ENCODE measurements at places on chromosomes 2 and 18.
A peak's percentile ranks its signal among the peaks of the same experiment; 100 is the strongest.

DNA sequence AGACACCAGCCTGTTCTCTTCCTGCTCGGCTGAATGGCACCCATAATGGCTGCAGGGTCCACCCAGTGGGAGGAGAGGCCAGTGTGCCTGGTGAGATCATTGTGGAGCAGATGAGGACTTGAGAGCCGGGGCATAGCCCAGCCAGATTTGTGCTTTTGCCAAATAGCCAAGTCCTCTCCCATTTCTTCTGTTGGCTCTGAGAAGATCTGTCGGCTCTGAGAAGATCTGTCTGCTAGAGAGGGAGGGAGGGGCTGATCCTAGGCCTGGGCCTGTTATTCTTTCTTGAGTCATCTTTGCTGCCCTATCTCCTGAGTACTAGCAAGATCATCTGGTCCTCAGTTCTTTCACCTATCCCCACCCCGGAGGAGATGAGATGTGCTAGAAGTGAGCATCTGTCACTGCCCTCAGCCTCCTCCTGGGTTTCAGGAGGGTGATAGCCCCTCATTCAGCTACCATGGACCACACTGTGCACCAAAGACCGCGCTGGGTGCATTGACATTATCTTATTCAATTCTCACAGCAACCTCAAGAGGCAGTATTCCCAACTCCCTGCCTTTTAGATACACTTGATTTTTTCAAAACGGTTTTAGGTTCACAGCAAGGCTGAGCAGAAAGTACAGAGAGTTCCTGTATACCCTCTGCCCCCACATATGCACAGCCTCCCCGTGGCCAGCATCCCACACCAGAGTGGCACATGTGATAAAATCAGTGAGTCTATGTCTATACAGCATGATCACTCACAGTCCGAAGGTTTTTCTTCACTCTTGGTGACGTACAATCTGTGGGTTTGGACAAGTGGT is 98.6 kb downstream of the CAPN13 start:
- no peak for DNase-seq

DNA sequence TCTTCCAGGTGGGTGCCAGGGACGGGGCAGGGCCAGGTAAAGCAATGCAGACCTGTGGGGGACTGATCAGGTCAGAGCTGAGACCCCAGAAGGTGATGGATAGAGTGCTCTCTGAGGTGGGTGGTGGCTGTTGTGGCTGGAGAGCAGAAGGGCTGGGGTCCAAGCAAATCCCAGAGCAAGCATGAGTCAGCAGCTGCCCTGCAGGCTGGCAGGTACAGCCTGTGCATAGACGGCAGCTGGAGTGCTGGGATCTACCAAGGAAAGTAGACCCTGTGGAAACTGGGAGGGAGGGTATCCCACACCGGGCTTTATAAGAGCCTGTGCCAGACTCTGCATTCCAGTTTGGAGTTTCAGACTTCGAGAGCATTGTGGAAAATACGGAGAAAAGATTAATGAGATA is 663 bp downstream of the TRIM54 start:
- no peak for DNase-seq

DNA sequence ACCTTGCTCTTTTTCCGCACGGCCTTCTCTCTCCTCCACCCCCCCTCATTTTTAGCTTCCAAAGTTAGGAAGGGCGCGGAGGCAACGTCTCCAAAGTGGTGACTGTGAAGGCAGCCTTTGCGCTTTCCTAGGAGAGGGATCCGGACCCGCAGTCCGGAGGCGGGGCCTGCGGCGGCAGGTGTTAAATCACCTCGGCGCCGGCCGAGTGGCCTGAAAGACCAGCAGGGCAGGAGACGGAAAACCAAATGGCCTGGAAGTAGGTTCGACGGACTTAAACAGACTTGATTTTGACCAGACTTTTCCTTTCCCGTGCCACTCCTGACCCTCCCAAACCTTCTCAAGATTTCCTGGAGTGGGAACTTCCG is 615 bp downstream of the GORASP2 start:
- DNase-seq = peak; percentile 85

DNA sequence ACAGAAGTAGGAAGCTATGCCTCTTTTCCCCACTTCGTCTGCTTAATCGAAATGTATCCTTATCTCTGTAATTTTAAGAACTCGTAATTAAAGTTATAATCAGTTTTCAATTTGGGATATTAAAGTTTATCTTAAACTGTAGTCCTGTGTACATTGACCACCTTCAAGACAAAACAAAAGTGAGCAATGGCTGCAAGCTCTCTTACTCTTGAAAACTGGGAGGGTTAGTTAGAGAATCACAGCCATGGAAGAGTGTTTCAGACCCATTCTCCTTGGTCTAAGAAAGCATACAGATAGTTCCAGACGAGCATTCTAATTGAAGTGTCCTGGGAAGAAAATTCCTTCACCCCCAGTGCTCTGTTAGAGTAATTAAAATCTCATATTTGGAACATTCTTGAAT is 2.0 kb downstream of the KCMF1 start:
- no peak for DNase-seq

Measured in activated CD4-positive, alpha-beta T cell treated with anti-CD3 and anti-CD28 coated beads, Interleukin-2, amount 10 ng/mL, durations not matched to agents 24 days and 14 days (primary cell).